ENCODE measurements at places on chromosomes 4 and X.

DNA sequence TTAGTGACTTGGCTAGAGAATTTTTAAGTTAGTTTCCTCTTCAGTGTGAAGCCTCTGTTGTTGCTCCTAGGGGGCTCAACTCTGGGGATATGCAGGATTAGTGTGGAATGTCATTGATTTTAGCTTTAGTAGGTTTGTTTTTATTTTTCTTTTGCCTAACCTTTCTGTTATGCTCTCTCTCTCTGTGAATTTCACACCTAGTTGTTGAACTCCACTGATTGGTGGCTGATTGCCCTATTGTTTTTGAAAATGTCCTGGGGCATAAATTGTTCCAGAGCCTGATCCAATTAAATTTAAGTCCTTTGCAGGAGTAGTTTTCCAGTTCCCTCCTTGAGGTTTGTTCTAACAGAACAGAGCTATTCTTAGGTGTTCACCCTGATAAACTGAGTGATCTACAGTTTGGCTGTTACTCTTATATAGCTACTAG is 393.3 kb upstream of the CTSO start:
- no peak for DNase-seq

DNA sequence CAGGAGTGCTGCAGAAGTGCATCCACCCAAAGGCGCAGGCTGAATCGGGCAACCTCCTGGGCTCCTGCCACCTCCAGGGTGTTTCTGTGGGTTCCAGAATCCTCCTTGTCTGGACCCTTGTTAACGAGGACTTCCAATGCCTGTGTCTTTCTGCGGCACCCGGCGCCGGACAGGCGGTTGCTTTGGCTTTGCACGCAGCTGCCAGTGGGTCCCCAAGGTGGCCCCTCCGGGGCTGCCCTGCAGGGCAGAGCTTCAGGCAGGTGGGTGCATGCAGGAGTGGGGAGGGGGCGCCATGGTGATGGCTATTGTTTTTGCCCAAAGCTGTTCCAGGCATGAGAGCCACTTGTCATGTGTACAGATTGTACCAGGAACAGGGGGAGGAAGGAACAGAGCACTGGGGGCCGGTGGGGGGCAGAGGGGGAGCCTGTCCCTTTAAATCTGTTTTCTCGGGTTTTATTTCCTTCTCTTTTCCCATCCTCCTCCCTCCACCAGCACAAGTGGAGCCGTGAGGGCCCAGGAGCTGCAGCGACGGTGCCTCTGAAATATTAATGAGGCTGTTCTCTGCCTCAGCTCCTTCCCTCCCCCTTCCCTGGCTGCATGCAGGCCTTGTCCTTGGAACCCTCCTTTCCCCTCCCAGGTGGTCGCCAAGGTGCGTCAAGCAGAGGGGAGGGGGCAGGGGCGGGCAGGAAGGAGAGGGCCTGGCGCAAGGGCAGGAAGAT is 13.1 kb downstream of the ATP2B3 start:
- DNase-seq: no peak

- no peak for DNase-seq
Measured at GRCh38 chrX:150627957-150628356, 59.5 kb downstream of the MTM1 start.

GRCh38 chr4:116389139-116389538 is 696.2 kb downstream of the TRAM1L1 start:
- no peak for DNase-seq

GRCh38 chrX:16695079-16695676 is 17.3 kb downstream of the CTPS2 start:
- no peak for DNase-seq

DNA sequence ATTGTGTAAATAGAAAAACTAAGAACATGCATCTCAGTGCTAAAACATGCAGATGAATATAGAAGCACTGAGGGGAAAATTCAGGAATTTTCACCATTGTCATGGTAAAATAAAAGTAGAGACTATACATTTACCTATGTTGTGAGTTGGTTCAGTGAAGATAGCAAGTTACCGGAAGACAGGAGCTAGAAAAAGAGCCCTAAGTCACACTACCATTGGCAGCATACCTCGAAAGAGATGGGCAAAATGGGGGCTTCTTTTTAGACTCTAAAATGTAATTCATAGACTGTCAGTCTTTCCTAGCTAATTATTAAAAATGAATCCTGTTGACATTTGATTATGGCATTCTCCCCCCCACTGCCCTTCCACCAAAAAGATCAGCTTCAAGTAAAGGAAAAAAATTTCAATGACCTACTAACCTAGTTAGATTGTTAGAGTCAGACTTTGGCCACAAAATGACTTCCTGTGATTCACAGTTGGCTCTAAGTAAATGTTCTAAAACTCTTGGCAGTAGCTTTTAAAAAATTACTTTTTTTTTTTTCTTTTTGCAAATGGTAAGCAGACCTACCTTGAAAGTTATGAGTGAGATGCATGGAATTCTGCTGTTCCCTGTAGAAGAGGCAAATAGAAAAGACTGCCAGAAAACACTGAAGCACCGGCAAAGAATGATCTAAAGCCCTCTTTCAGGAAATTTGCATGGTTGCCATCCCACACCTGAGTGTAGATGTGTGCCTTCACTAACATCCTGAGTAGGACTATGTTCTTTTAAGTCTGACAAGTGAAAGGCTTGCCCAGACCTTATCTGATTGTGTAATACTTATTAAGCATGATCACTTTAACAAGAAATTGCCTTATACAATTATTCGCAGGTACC is 26.4 kb upstream of the ARSJ start:
- DNase-seq: no peak

DNA sequence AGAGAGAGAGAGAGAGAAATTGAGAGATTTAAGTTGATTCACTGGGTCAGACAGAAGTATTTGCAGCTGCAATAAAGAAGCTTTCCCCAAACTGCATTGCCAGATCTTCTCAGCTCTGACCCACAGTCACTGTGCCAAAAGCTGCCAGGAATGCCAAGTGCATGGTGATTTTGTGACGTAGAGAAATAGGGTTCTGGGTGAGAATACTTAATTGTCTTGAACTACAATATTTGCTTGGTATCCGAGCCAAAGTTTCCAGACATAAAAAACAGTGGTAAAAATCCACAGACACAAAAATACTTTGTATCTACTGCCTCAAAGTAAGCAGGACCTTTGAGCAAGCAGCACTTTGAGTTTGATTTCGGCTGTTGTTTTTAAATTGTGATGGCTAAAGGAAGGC is 331.1 kb downstream of the GRID2 start:
- no peak for DNase-seq

- DNase-seq: no peak
Measured at GRCh38 chrX:80335062-80335830, 85.0 kb upstream of the TENT5D start.

GRCh38 chrX:54978448-54978847 is 15.5 kb downstream of the PFKFB1 start:
- no peak for DNase-seq

DNA sequence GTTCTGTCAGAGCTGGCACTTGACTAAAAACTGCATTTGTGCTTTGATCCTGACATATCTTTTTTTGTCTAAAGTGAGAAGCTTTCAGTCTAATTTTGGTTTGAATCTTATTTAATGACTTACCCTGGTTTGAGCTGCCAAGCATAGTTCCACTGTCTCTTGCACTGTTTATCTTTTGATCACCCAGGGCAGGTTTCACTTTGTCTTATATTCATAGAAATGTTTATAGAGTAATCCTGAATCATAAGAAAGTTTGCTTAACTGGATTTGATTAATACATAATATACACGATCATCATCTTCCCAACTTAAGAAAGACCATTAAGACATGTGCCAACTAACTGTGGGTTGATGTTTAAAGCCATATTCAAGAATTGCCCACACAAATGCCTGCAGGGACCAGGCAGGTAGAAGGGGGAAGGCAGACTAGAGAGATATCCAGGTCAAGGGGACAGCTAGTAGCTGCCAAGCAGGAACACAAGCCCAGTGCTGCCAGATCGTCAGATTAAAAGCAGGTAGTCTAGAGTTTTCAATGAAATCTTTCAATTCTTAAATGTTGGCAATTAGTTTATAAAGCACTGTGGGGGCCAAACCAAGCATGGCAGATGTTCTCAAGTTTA is 1.9 kb downstream of the GK start:
- DNase-seq: no peak

DNA sequence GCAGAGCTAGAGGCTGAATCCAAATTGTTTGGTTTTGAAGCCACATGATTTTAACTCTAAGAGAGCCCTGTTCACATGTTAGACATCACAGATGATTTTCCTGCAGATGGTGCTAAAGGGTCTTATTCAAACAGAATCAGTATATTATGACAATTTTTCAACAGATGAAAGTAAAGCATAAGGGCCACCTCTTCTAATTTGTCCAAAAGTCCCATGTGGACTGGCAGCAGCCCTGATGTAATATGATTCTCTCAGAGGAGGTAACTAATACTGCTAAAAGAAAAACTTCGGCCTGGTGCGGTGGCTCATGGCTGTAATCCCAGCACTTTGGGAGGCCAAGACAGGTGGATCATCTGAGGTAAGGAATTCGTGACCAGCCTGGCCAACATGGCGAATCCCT is 26.0 kb upstream of the SETD7 start:
- DNase-seq: no peak

DNA sequence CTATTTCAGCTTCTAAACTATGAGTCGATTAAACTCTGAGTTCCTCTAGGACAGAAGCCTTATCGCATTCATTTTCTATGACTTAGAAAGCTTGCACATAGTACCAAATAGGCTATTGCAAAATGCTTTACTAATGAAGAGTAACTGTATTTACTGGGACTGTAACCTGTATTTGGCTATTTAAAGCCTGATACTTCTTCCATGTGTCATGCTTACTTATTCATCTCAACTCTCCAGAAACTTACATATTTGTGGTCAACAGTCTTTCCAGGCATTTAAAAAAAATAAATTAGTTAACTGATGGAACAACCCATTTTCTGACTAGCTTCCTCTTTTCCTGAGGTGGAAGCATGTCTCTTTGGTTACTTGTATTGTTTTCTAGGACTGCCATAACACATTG is 467.9 kb downstream of the PCDH11X start:
- DNase-seq: no peak

DNA sequence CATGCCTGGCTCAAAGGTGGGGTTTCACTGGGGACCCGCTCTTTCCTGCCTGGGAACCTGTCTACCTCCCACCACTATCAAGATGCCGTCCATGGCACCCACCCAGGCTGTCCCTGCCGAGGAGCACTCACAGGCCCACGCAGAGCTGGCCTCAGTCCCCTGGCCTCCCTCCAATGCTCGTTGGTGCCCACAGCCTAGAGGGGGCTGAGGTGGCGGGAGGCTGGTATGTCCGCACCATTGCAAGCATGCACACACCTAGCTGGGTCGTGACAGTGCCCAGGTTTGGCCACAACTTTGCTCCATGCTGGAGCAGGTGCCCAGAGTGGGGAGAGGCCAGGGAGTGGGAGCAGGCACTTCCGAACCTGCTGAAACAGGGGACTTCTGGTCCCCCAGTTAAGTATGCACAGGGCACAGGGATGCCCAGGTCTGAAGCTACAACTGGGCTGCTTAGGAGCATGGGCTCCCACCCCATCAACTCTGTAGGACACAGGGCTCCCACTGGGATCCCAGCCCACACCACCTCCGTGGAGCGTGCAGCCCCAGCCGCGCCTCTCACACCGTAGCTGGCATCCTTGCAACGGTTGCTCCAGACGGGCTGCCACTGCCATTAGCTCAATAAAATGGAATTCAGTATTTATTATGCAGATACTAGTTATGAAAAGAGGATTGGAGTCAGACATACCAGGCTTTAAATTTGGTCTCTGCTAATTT is 1376.1 kb upstream of the TENM3 start:
- DNase-seq: no peak

DNA sequence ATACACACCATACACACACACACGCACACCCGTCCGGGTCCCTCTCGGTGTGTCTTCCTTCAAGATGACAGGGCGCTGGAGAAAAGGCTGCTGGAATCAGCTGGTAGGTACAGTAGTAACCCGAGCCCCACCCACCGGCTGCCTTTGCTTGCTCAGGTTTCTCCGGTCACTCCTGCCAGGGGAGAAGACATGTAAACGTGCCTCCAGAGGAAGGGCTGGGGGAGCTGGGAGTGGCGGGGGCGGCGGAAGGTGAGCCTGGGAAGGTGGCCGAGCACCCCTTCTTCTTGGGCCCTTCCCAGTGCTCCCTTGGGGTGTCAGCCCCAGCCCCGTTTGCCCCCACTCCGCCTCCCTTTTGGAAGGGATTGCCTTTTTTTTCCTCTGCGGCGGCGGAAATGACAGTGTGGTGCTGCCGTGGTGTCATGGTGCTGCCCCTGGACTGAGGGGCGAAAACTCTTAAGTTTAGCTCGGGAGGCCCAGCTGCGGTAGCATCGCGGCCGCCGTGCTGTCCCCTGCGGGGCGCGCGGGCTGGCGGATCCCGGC is at the start of gene MID2:
Gene MID2 (plus strand): TSS at position 169 of the 540 bp plus-strand sequence. CDS start 561 bp downstream, outside the sequence.
- DNase-seq: peak; percentile 1

- DNase-seq: no peak
Measured at GRCh38 chrX:30150196-30150895, 65.0 kb upstream of the MAGEB2 start.

Measured in stimulated activated CD8-positive, alpha-beta memory T cell treated with anti-CD3 and anti-CD28 coated beads, Interleukin-15, amount 100 ng/mL, for 24 hours (primary cell).